ENCODE measurements at places on chromosomes 3 and 15.
A peak's percentile ranks its signal among the peaks of the same experiment; 100 is the strongest.

DNA sequence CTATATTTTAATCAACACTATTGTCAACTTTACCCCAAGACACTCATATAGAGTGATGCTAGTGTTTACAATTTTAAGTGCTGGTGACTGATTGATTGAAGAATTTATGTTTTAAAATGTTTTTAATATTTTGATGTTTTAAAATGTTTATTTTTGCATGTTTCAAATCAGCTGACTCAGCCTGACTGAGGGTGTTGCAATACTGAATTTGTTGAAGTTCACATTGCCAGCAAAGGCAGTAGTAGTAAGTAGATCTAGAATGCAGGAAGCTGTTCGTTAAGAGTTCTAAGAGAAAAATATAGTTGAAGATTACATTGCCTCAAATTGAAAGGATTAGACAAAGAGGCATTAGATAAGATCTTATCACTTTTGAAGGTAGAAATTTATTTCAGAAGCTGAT lies 977.6 kb downstream of the IGSF11 start:
- H3K27ac ChIP-seq = no peak overlapping the region
- no peaks in the 10 kb centered on the region for H3K27me3 ChIP-seq
- H3K36me3 ChIP-seq = no peaks in the 10 kb centered on the region
- DNase-seq = no peak
- H3K4me1 ChIP-seq = no peaks in the 10 kb centered on the region

DNA sequence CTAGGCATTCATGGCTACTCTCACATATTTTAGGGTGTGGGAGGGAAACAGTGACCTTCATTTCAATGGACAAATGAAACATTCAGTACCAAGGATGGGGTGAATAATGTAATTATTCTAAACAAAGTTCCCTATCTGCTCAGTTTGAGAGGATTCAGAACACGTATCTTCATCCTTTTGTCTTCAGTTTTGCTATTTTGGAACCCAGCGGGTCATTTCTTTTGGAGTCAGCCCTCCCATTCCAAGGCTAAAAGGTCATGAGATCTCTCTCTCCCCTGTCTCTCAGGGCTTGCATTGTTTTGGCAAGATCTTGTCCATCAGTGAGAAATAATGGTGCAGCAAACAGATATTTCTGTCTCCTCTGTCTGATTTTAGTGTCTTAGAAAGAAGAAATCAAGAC lies 16.3 kb upstream of the GATM start:
- no peak overlapping the region for H3K4me3 ChIP-seq
- H3K36me3 ChIP-seq = no peaks in the 10 kb centered on the region
- no peak for DNase-seq

DNA sequence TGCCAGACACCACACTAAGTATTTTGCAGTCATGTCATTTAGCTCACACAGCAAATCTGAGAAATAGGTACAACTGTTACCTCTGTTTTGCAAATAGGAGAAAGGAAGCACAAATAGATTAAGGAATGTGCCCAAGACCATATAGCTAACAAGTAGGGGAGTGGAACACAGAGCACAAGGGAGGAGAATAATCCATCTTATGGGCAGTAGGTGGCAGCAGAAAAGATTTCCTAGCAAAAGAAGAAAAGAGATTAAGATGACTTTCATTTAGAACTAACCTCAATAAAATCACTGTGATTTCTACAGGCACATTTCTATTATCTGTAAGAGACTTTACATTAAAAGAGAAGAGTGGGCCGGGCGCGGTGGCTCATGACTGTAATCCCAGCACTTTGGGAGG lies 49.1 kb downstream of the NR1I2 start:
- no peaks in the 10 kb centered on the region for H3K36me3 ChIP-seq
- H3K27me3 ChIP-seq = no peaks in the 10 kb centered on the region
- no peaks in the 10 kb centered on the region for H3K4me1 ChIP-seq
- no peak for DNase-seq
- no peak overlapping the region for H3K4me3 ChIP-seq

DNA sequence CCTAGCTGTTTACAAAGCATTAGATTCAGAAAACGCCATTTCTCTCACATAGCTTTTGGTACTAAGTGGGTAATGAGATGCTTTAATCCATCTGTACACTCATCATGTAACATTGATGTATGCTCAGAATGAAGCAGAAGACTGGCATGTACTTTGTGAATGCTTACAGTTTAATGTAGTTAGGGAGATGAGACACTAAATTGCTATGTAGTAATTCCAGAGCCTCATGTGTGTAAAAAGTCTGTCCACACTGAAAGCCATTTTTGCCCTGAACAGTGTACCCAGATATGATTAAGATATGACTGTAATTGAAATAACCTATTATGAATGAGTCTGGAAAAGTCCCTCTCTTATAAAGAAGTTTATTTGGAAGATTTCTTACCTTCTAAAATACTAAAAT lies 66.5 kb downstream of the ARMC8 start:
- no peak overlapping the region for H3K27ac ChIP-seq
- DNase-seq = no peak
- peaks cover 30% of the 10 kb centered on the region for H3K36me3 ChIP-seq
- H3K4me1 ChIP-seq = no peaks in the 10 kb centered on the region
- H3K27me3 ChIP-seq = no peaks in the 10 kb centered on the region

GRCh38 chr3:71160785-71161546 lies 422.6 kb downstream of the FOXP1 start:
- DNase-seq = no peak
- no peak overlapping the region for H3K4me3 ChIP-seq
- no peaks in the 10 kb centered on the region for H3K27me3 ChIP-seq
- peaks cover 15% of the 10 kb centered on the region for H3K4me1 ChIP-seq

DNA sequence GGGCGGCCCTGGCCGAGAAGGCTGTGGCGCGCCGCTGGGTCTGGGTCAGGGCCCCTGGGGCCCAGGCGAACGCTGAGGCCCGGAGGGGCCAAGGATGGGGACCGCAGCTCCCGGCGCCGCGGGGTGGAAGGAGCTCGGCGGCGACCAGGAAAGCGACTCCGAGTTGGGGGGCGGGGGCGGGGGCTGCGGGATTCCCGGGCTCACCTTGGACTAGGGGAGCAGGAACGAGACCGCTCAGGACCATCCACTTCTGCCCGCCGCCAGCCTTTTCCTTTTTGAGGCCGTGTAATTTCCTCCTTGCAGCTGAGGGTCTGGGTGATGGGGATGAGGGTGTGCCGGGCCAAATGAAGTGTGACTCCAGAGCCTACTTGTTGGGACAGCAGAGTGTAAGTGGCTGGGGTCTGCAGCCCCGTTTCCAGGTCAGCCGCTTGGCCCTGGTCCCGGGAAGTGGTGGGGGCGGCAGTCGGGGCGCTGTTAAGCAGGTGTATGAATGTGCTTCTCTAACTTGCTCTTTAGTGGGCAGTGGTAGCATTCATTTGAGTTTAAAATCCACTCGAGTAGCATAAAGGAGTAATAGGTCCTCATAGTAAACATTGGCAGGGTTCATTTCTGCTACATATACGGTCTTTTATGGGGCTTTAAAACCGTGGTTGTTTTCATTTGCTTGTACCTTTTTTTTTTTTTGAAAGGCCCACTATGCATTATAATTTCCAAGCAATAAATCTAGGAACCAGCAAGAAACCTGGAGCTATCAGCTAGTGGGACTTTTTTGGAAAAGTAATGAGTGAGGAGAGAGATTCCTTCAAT lies 717 bp downstream of the PXK start:
- peaks cover 65% of the 10 kb centered on the region for H3K4me1 ChIP-seq
- no peaks in the 10 kb centered on the region for H3K27me3 ChIP-seq
- H3K4me3 ChIP-seq = peak overlapping the region; percentile 83
- H3K36me3 ChIP-seq = no peaks in the 10 kb centered on the region
- peak; percentile 91 for DNase-seq
- peak overlapping the region; percentile 90 for H3K27ac ChIP-seq

DNA sequence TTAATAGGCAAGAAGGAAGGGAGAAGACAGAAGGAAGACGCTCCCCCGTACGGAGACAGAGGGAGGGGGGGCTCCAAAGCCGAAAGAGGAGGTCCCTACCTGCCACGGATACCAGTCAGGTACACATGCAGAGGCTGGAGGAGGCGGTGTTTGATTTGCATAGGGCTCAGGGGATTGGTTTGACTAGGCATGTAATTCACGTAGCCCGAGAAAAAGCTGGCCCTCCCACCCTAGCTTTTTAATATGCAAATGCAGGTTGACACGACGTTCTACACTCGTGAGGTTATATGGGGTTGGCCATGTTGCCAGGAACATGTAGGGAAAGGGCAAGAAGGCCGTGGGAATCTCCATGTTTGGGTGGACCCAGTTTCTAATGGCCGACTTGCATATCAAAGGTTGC lies 29.8 kb downstream of the ZNF592 start:
- H3K27me3 ChIP-seq = no peaks in the 10 kb centered on the region
- no peak overlapping the region for H3K27ac ChIP-seq
- H3K4me1 ChIP-seq = peaks cover 23% of the 10 kb centered on the region
- no peak for DNase-seq

GRCh38 chr3:185081521-185081920 lies 71.3 kb downstream of the C3orf70 start:
- H3K27me3 ChIP-seq = no peaks in the 10 kb centered on the region
- no peaks in the 10 kb centered on the region for H3K36me3 ChIP-seq
- no peaks in the 10 kb centered on the region for H3K4me1 ChIP-seq
- DNase-seq = no peak
